Left lobe of liver (tissue), 2 donors: ENCODE measurements at places on chromosomes 3 and 15.
A peak's percentile ranks its signal among the peaks of the same experiment; 100 is the strongest.

DNA sequence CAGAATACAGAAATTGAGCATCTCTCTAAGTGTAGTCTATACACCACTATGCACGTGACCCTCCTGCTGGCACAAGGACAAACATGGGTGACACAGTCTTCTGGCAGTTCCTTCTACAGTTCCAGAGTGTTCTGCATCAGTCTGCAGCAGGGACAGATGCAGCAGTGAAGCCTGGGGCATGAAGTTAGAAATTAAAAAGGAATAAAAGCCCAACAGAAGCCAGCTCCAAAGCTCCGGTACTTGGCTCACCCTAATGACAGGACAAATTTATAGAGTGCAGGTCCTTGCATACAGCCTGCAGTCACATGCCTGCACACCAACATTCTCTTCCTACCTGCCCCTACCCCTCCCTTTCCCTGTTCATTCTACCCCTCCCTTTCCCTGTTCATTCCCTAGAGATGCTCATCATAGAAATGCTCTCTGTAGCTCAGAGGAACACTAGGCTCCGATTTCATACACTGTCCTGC lies 15.0 kb downstream of the UACA start:
- DNase-seq: no peak

- no peak for DNase-seq
These were observed 10.1 kb upstream of the C3orf22 start for GRCh38 chr3:126568776-126569342.

GRCh38 chr15:66595931-66596545 lies 30.2 kb upstream of the LCTL start:
- DNase-seq: no peak

- DNase-seq: no peak
These were observed 11.6 kb upstream of the SLCO3A1 start for GRCh38 chr15:91841861-91842260.

DNA sequence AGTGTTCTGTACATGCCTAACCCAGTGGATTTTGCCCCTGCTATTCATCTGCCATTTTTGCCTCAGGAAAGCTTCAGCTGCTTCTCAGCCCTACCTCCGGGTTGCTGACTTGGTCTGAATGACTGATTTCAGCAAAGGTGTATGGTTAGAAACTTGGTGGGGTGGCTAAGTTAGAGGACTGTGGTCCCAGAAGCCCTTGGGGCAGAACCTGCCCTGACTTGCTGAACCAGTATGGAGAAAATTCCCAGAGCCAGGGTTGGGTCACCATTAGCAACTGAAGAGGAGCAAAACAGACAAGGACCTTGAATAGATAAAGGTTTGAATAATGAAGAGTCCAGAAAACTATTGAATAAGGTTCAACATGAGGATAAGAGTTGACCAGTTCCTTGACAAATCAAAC lies 6.1 kb upstream of the WWTR1 start:
- DNase-seq: no peak

GRCh38 chr15:61227950-61228936 lies 859 bp downstream of the RORA start:
- DNase-seq: peak; percentile 49
